ENCODE measurements at places on chromosomes 3 and 15. TPM values are rescaled to one million over a fixed set of nuclear protein-coding genes. Genes with fewer than 3 reads are reported as not detected.
A peak's percentile ranks its signal among the peaks of the same experiment; 100 is the strongest.

FAM162A gene
- 28.8 TPM for total RNA-seq

DNA sequence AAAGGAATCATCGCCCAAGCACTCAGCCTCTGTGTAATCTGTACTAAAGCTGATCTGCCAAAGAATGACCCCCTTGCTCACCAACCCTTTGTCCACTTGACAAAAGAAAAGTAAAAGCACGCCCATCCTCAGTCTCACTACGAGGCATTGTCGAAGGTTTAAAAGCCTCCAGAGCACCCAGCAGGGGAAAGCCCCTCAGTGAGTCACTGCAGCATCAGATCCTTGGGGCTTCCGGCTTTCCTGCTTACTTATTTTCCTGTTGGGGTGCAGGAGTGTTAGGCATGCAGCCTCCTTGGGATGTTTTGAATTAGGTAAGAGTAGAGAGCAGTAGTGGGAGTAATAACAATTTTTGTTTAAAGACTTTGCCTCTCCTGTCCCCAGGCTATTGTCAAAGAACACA, 216.1 kb downstream of the MTHFS start:
- no peak for DNase-seq
- H3K4me1 ChIP-seq: no peaks in the 10 kb centered on the region
- no peaks in the 10 kb centered on the region for H3K36me3 ChIP-seq
- no peak overlapping the region for H3K27ac ChIP-seq

DNA sequence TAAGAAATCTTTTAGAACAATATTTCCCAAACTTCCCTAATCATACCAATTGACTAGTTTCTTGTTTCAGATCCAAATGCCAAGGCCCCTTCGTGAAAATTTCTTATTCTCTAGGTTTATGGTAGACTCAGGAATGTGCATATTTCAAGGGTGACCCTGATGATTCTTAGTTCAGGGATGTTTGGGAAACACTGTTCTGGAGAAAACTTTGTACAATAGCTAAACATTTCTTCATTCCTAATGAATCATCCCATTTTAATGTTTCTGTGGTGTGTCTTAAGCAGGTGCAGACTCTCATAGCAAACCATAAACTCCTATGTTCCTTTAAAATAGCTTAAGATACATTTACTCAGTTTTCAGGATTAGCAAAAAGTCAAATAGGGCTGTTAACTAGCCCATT, 314.5 kb downstream of the TIGIT start:
- no peaks in the 10 kb centered on the region for H3K27me3 ChIP-seq
- H3K4me1 ChIP-seq: no peaks in the 10 kb centered on the region
- DNase-seq: no peak
- H3K4me3 ChIP-seq: no peak overlapping the region

DNA sequence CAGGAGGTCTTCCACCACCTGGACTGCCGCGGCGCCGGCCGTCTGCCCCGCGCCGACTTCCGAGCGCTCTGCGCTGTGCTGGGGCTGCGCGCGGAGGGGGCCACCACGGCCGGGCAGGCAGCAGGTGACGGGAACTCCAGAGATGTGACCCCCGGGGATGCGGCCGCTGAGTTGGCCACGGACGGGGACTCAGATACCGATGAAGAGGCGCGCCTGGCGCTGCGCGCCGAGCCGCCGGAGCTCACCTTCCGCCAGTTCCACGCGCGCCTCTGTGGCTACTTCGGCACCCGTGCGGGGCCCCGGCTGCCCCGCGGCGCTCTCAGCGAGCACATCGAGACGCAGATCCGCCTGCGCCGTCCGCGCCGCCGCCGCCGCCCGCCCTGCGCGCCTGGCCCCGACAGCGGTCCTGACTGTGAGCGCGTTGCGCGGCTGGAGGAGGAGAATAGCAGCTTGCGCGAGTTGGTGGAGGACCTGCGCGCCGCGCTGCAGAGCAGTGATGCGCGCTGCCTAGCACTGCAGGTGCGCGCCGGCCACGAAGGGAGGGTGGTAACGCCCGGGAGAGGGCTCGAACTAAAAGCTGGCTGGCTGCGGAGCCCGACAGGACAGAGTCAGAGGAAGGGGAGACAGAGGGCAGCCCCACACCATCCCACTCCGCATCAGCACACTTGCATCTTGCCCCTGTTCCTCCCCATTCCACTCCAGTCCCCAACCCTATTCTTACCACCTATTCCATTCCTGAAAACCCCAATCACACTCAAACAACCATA, 885 bp downstream of the EFCC1 start:
- H3K27ac ChIP-seq: no peak overlapping the region
- peak overlapping the region; percentile 72 for H3K4me3 ChIP-seq
- DNase-seq: no peak
- H3K27me3 ChIP-seq: no peaks in the 10 kb centered on the region
- H3K4me1 ChIP-seq: peaks cover 23% of the 10 kb centered on the region
- H3K36me3 ChIP-seq: no peaks in the 10 kb centered on the region

DNA sequence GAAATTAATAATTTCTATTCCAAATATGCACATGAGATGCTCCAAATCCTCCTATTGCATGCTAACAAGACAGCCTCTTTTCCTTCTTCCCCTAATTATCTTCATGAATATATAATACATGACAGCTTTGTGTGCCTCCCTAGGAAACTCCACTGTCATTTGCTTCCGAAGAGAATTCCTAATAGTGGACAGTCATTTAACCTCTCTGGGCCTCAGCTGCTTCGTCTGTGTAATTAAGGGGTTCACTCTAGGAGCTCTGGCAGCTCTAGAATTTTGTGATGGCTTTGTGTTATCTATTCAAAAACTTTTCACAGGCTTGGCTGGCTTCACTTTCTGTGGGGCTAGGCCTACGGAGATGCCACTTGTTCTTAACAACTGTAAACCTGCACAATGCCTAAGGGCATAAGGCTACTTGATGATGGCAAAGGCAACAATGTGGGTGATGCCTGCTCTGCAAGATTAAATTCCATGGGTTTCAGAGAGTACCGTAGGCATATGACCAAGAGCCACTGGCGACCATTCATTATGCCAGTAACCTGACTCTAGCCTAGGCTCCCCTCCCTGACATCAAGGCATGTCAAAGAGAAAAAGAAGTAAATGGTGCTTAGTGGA, 333.8 kb upstream of the UMPS start:
- no peak overlapping the region for H3K4me3 ChIP-seq
- H3K36me3 ChIP-seq: no peaks in the 10 kb centered on the region
- H3K27me3 ChIP-seq: no peaks in the 10 kb centered on the region
- H3K4me1 ChIP-seq: no peaks in the 10 kb centered on the region
